GM18507 (cell line): ENCODE measurements at places on chromosomes 3 and 15.

DNA sequence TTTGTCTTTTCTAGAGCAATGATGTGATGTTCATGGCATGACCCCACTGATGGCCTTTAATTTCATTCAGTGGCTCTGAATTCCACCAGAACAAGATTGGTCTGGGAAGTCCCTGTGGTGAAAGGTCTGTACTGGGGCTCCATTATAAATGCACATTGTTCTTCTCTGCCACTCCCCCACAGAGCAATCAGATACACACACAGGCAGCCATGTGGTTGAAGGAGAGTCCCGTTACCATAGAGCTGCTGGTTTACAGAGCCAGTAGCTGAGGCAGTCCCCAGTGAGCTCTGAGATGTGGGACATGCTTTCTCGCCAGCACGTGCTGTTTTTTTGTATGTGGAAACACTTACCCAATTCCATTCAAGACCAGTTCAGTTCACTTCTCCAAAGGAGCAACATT, 172.7 kb upstream of the TRIM42 start:
- no peak for DNase-seq

- DNase-seq, result no peak
Measured at GRCh38 chr3:189507856-189508255, 123.3 kb upstream of the TP63 start.

DNA sequence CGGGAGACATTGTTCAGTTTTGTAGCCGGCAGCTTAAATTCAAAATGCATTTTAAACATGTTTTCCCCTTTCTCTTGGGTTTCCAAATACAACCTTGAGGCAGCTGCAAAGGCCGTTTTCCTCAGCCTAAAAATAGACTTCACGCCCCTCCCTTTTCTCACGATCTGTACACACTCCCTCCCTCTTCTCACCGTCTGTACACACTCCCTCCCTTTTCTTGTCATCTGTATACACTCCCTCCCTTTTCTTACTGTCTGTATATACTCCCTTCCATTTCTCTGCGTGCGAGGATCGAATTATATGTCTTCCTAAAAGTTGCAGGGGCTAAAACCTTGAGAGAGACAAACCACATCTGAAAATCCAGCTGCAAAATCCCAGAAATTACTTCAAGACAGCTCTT, 8.9 kb downstream of the MUC4 start:
- no peak for DNase-seq

GRCh38 chr3:101807888-101808287, 28.9 kb downstream of the NXPE3 start:
- DNase-seq, result no peak

GRCh38 chr3:11010426-11011165, 18.0 kb downstream of the SLC6A1 start:
- no peak for DNase-seq

DNA sequence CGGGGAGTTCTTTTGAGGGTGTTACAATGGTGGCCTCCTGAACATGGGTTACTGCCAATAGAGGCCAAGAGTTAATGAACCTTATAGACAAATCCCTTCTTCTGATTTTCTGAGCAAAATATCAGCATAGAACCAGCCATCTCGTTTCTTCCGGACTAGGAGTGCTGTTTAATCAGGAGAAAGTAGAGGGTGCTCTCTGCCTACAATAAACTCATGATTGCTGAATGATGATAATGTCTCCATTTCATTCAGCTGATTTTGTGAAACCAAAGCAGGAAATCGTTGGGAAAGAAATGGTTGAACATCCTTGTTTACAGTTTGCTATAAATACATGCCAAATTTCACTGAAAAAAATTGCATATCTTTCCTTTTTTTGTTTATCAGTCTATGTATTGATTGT, 142.8 kb upstream of the PLSCR5 start:
- no peak for DNase-seq
